ENCODE measurements at places on chromosomes 4 and X. TPM values are rescaled to one million over a fixed set of nuclear protein-coding genes. Genes with fewer than 3 reads are reported as not detected.

The KIAA1210 gene
- total RNA-seq = not detected

DNA sequence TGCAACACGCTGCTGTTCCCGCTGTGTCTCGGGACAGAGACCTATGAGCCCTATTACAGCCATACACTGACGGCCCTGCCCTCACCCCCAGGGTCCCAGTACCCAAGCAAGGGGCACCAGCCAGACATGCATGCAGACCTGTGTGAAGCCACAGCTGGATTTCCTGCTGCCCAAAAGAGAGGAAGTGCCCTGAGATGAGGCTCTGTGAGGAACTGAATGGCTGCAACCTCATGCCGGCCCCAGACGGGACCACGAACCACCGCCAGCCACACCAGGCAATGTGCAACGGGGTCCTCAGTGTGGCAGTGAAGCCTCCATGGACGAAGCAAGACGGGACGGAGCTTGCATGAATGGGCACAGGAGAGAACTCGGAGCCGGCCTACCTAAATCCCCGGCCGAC, 21.1 kb downstream of the CTBP1 start:
- no peak for ATAC-seq

The PFKFB1 gene
- not detected for total RNA-seq

The GAGE1 gene
- not detected for total RNA-seq

DNA sequence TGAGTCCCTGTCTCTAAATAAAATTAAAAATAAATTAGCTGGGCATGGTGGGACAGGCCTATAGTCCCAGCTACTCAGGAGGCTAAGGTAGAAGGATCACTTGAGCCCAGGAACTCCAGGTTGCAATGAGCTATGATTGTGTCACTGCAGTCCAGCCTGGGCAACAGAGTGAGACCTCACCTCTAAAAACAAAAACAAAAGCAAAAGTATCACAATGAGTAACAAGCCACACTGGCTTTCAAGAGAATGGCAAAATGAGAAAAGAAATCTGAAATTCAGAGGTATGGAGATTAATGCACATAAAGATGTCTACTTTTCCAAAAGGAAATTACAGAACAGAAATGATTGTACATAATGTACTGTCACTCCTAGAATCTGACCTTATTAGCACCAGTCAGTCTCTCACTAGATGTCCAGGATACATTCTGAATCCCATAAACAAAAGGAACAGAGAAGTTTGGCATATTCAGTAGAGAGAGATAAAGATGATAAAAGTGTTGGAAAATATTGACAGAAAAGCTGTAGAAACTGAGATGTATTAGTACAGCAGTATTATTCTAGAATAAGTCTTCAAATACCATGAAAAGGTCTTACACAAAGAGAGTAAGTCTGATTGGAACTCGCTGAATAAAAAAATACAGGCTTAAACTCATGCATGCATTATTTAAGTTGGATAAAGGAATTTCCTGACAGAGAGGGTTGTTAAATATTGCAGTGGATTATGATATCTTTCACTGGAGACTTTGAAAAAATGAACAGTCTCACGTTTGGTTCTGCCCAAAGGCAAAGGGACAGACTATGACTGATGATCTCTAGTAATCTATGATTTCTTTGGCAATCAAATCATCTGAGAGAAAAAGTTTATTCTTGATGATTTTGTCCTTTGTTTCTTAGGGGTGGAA, 102.5 kb downstream of the SH3RF1 start:
- no peak for ATAC-seq

GRCh38 chr4:39641451-39641850, 2.8 kb upstream of the SMIM14 start:
- ATAC-seq = no peak

Data from gastroesophageal sphincter (tissue), 4 donors.